A549 treated with ZK216348 at 1 μM for 4 hours (cell line): ENCODE measurements at places on chromosomes 12 and 14. TPM values are rescaled to one million over a fixed set of nuclear protein-coding genes. Genes with fewer than 3 reads are reported as not detected.

The OTX2 gene
- total RNA-seq, result not detected in 5 replicates

The C12orf60 gene
- total RNA-seq, result 1.3 to 2.1 TPM (median 1.7 TPM) in 5 replicates

The RFX4 gene
- total RNA-seq, result not detected in 5 replicates

The ADCY4 gene
- total RNA-seq, result 0.21 TPM in 1 of 5 replicates, not detected in the others

The RDH5 gene
- 1.3 to 3.7 TPM (median 2.9 TPM) in 5 replicates for total RNA-seq

The ST8SIA1 gene
- 0.11 TPM in 1 of 5 replicates, not detected in the others for total RNA-seq

The CCDC198 gene
- 2.0 to 3.2 TPM (median 2.9 TPM) in 5 replicates for total RNA-seq

The MANSC4 gene
- total RNA-seq, result not detected in 5 replicates

The ESR2 gene
- 0.06 to 0.08 TPM in 2 of 5 replicates, not detected in the others for total RNA-seq

The ZDHHC22 gene
- total RNA-seq, result 0.13 to 0.20 TPM (median 0.20 TPM) in 5 replicates

The FZD10 gene
- not detected in 5 replicates for total RNA-seq

The OR4E2 gene
- not detected in 5 replicates for total RNA-seq

The RTN1 gene
- not detected in 5 replicates for total RNA-seq

The TMEM233 gene
- not detected in 5 replicates for total RNA-seq

The SARNP gene
- total RNA-seq, result 87.9 to 174 TPM (median 93.1 TPM) in 5 replicates

The PLBD1 gene
- total RNA-seq, result 4.1 to 6.1 TPM (median 5.3 TPM) in 5 replicates

The MLEC gene
- 80.1 to 125 TPM (median 93.4 TPM) in 5 replicates for total RNA-seq

The TSPAN19 gene
- 0.17 TPM in 1 of 5 replicates, not detected in the others for total RNA-seq

The ANKRD33 gene
- total RNA-seq, result not detected in 5 replicates

The SERPINA10 gene
- total RNA-seq, result not detected in 5 replicates

The ANHX gene
- total RNA-seq, result not detected in 5 replicates

The SLC10A1 gene
- not detected in 5 replicates for total RNA-seq

The VTI1B gene
- 79.6 to 91.7 TPM (median 84.9 TPM) in 5 replicates for total RNA-seq

The GALNT16 gene
- 1.9 to 4.0 TPM (median 3.3 TPM) in 5 replicates for total RNA-seq

The RNASE7 gene
- total RNA-seq, result not detected in 5 replicates

The KERA gene
- total RNA-seq, result not detected in 5 replicates

The ALX1 gene
- total RNA-seq, result 4.6 to 5.8 TPM (median 5.3 TPM) in 5 replicates

The SPIC gene
- not detected in 5 replicates for total RNA-seq

The BICD1 gene
- total RNA-seq, result 13.3 to 18.4 TPM (median 14.4 TPM) in 5 replicates

The HCAR3 gene
- total RNA-seq, result 0.06 to 0.14 TPM (median 0.11 TPM) in 3 of 5 replicates, not detected in the others

The ARHGAP9 gene
- 0.53 to 1.2 TPM (median 0.91 TPM) in 4 of 5 replicates, not detected in the other for total RNA-seq

The LRTM2 gene
- not detected in 5 replicates for total RNA-seq

The P2RX2 gene
- total RNA-seq, result not detected in 5 replicates

The ENDOU gene
- total RNA-seq, result 0.18 TPM in 1 of 5 replicates, not detected in the others

The RAD9B gene
- 0.13 to 0.71 TPM (median 0.27 TPM) in 5 replicates for total RNA-seq

The PRKCH gene
- total RNA-seq, result 4.6 to 7.1 TPM (median 4.9 TPM) in 5 replicates

The FAM90A1 gene
- total RNA-seq, result 0.10 to 0.24 TPM (median 0.12 TPM) in 3 of 5 replicates, not detected in the others

The NGB gene
- total RNA-seq, result not detected in 5 replicates

The CCDC196 gene
- not detected in 5 replicates for total RNA-seq

The REP15 gene
- 0.45 to 0.64 TPM (median 0.55 TPM) in 4 of 5 replicates, not detected in the other for total RNA-seq

The ERP27 gene
- not detected in 5 replicates for total RNA-seq

The IRAK3 gene
- 0.27 to 0.93 TPM (median 0.40 TPM) in 5 replicates for total RNA-seq

The KCNH3 gene
- 1.5 to 2.8 TPM (median 2.6 TPM) in 5 replicates for total RNA-seq

The SPTB gene
- 0.91 to 1.6 TPM (median 1.4 TPM) in 5 replicates for total RNA-seq

The MIPOL1 gene
- 1.6 to 5.2 TPM (median 2.7 TPM) in 5 replicates for total RNA-seq

The AMN gene
- 0.21 to 0.55 TPM (median 0.40 TPM) in 5 replicates for total RNA-seq

The PKP2 gene
- total RNA-seq, result 3.5 to 7.2 TPM (median 4.3 TPM) in 5 replicates

The MBD6 gene
- total RNA-seq, result 15.4 to 28.9 TPM (median 27.5 TPM) in 5 replicates

The GSG1 gene
- total RNA-seq, result 0.31 to 0.88 TPM (median 0.59 TPM) in 5 replicates

The NKX2-1 gene
- 0.11 TPM in 1 of 5 replicates, not detected in the others for total RNA-seq

The METTL3 gene
- 37.8 to 53.9 TPM (median 51.8 TPM) in 5 replicates for total RNA-seq

The WSCD2 gene
- not detected in 5 replicates for total RNA-seq

The VPS33A gene
- 16.2 to 24.0 TPM (median 19.3 TPM) in 5 replicates for total RNA-seq

The ALKBH1 gene
- 13.3 to 15.4 TPM (median 15.0 TPM) in 5 replicates for total RNA-seq

The IL22 gene
- not detected in 5 replicates for total RNA-seq

The SMIM41 gene
- not detected in 5 replicates for total RNA-seq

The KRT6A gene
- total RNA-seq, result 3.0 to 5.6 TPM (median 5.1 TPM) in 5 replicates

The ABHD12B gene
- total RNA-seq, result not detected in 5 replicates

The FOXN4 gene
- total RNA-seq, result 0.07 TPM in 1 of 5 replicates, not detected in the others

The SPSB2 gene
- total RNA-seq, result 19.2 to 36.2 TPM (median 30.5 TPM) in 5 replicates
